HFFc6 (cell line): ENCODE measurements at places on chromosomes 12 and 14. TPM values are rescaled to one million over a fixed set of nuclear protein-coding genes. Genes with fewer than 3 reads are reported as not detected.

DNA sequence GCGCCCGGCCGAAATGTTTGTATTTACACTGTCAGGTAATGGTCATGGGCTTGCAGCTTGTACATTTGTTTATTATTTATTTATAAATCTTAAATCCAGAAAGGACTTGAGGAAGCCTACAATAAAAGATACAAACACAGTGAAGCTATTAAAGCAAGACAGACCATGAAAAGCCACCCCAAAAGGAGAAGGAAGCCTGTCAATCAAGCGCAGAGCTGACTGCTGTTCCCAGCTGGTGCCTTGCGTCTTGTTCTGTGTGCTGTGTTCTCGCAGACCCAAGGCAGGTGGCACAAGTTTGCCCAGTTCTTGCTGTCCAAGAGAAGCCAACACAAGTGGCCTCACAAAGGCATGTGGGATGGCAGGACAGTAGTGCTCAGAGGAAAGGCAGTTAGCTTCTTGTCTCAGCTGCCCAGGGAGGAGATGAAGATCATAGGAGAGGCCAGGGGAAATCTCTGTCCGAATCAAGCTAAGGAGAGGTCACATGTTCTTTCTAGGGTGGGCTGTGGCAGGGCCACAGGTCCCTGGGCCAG lies 73.2 kb downstream of the SLC25A47 start:
- peaks cover 7% of the 10 kb centered on the region; the same call in 1 of the 2 replicates for H3K36me3 ChIP-seq
- H3K27me3 ChIP-seq = peaks cover 2% of the 10 kb centered on the region; the same call in 1 of the 2 replicates
- no peak for DNase-seq
- H3K4me1 ChIP-seq = peaks cover 30% of the 10 kb centered on the region

DNA sequence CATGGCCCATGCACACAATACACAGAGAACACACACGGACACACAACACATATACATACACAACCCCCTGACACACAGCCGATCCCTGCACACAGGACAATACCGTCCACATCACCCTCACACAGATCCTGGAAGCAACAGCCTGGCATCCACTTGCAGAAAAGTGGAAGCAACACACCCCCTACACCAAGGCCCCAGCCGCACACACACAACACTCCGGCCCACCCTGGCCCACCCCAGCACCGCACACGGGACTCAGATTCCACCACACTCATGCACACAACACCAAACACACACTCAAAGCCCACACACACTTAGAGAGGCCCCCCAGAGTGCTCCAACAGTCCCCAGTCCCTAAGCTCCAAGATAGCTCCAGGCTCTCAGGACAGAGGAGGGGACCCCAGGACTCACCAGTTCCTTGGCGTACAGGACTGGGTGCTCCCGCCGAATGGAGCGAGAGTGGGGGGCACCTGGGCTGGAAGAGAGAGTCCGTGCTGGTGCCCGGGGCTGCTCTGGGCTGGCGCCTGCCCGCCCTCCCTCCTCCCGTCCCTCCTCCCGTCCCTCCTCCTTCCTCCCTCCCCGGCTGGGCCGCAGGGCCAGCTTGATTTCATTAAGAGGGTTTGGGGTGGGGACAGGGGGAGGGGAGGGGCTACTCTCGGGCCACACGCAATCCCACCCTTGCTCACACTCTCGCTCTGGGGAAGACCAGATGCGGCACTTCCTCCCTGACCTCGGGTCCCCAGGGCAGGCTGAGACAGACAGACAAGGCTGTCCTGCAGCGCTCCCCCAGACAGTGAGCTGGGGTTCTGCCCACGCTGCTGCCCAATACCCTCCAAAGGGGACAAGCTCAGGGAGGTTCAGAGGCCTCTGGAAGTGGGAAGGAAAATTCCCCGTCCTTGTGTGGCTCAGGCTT lies at the start of gene TMEM119:
Gene TMEM119 (minus strand): TSS at position 526 of the 913 bp plus-strand sequence. CDS start 5,701 bp downstream, outside the sequence.
- H3K36me3 ChIP-seq = no peaks in the 10 kb centered on the region
- peak within 1 kb of the TSS; percentile 17; the same call in 1 of the 2 replicates for H3K27ac ChIP-seq
- H3K27me3 ChIP-seq = peaks cover 4% of the 10 kb centered on the region
- peak within 1 kb of the TSS; percentile 84 for H3K4me3 ChIP-seq
- H3K4me1 ChIP-seq = no peaks in the 10 kb centered on the region; the same call in 1 of the 2 replicates

DNA sequence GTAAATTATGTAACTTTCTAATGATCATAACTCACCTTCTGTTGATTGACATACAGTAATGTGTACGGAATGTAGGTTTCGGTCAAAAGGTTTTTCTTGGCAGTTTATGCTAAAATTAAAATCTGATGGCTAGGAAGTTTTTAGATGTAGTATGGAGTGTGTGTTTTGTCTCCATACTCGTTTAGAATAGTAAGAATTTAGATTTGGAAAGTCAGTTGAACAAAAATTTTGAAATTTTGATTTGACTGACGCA lies 859 bp downstream of the PALS1 start:
- peak overlapping the region; percentile 96 for H3K4me3 ChIP-seq
- peak overlapping the region; percentile 93 for H3K27ac ChIP-seq
- H3K4me1 ChIP-seq = peaks cover 57% of the 10 kb centered on the region
- H3K36me3 ChIP-seq = peaks cover 19% of the 10 kb centered on the region
- no peak for DNase-seq
- H3K27me3 ChIP-seq = peaks cover 3% of the 10 kb centered on the region; the same call in 1 of the 2 replicates

- no peak overlapping the region for H3K4me3 ChIP-seq
- peak; percentile 24 for DNase-seq
- no peaks in the 10 kb centered on the region for H3K36me3 ChIP-seq
- peaks cover 24% of the 10 kb centered on the region for H3K4me1 ChIP-seq
- H3K27me3 ChIP-seq = peaks cover 5% of the 10 kb centered on the region
- no peak overlapping the region for H3K27ac ChIP-seq
Observed at GRCh38 chr12:52020539-52021336, 14.0 kb downstream of the TAMALIN start.

DNA sequence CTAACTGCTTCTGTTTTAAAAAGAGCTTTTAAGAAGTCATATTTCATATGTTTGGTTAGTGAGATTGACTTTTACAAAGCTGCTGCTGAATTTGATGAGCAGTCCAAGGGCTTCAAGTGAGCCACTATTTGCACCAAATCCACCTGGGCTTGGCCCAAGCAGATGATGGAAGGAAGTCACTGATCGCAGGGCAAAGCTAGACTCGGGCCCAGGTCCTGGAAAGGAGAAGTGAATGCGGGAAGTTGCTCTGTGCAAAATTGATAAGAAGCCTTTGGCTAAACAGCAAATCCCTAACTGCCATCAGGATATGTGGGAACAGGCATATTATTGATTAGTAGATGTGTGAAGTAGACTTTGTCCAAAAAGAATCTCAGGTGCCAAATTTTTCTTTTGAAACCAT lies 30.5 kb downstream of the PLXNC1 start:
- H3K4me1 ChIP-seq = peaks cover 11% of the 10 kb centered on the region
- no peak overlapping the region for H3K4me3 ChIP-seq
- no peak for DNase-seq
- no peak overlapping the region for H3K27ac ChIP-seq
- peaks cover 11% of the 10 kb centered on the region for H3K27me3 ChIP-seq
- peaks cover 6% of the 10 kb centered on the region for H3K36me3 ChIP-seq

DNA sequence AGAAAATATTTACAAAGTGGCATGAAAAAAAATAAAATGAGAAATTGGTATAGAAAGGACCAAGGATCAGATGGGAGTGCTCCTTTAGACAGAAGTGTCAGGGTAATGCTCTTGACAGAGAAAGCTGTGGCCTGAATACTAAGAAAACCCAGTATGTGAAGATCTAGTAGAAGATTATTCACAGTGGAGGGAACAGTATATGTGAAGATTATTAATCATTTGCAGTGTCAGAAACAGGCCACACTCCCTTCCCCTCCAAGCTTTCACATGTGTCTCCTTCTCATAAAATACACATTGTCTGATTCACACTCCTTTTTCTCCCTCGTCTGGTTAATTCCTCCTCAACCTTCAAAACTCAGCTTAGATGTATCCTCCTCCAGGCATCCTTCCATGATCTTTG lies 41.3 kb downstream of the CAPS2 start:
- H3K4me3 ChIP-seq = no peak overlapping the region
- no peak overlapping the region for H3K27ac ChIP-seq
- no peaks in the 10 kb centered on the region for H3K36me3 ChIP-seq
- H3K27me3 ChIP-seq = no peaks in the 10 kb centered on the region; the same call in 1 of the 2 replicates
- peaks cover 16% of the 10 kb centered on the region for H3K4me1 ChIP-seq

GRCh38 chr14:85728476-85729065 lies 198.6 kb downstream of the FLRT2 start:
- H3K4me3 ChIP-seq = no peak overlapping the region
- H3K36me3 ChIP-seq = no peaks in the 10 kb centered on the region
- H3K27ac ChIP-seq = no peak overlapping the region
- no peak for DNase-seq
- H3K4me1 ChIP-seq = no peaks in the 10 kb centered on the region

- peaks cover 19% of the 10 kb centered on the region for H3K36me3 ChIP-seq
- H3K27me3 ChIP-seq = peaks cover 39% of the 10 kb centered on the region
- peaks cover 94% of the 10 kb centered on the region for H3K4me1 ChIP-seq
- H3K4me3 ChIP-seq = peak overlapping the region; percentile 80
- DNase-seq = no peak
Observed at GRCh38 chr12:111435661-111436201, 30.0 kb downstream of the SH2B3 start.

- H3K4me1 ChIP-seq = peaks cover 45% of the 10 kb centered on the region
- no peak overlapping the region for H3K27ac ChIP-seq
- 0 out of 2 replicates have a peak, but pooled peaks cover 7% of the 10 kb centered on the region for H3K36me3 ChIP-seq
- DNase-seq = no peak
- no peak overlapping the region for H3K4me3 ChIP-seq
- H3K27me3 ChIP-seq = no peaks in the 10 kb centered on the region
Observed at GRCh38 chr14:89615421-89615820, 198.4 kb upstream of the FOXN3 start.

DNA sequence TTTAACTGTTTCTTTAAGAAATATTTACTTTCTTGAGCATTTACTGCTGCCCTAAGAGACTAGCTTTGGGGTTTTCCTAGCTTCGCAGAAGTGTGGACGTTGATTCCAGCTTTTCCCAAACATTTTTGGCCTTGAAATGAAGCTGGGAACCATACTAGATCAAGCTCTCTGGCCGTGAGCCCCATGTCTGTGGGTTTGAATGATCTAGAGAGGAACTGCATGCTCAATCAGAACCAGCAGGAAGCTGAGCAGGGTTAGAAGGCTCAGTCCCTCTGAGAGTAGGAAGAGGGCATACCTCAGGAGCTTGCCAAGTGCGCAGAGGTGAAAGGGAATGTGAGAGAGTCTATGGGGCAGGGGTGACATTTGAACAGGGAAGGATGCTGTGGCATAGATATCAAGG lies 292.1 kb downstream of the CACNA1C start:
- no peak overlapping the region for H3K27ac ChIP-seq
- peaks cover 1% of the 10 kb centered on the region; the same call in 1 of the 2 replicates for H3K27me3 ChIP-seq
- no peaks in the 10 kb centered on the region for H3K36me3 ChIP-seq
- H3K4me1 ChIP-seq = peaks cover 57% of the 10 kb centered on the region
- DNase-seq = no peak

- no peak overlapping the region for H3K27ac ChIP-seq
- H3K36me3 ChIP-seq = no peaks in the 10 kb centered on the region
- H3K4me1 ChIP-seq = peaks cover 15% of the 10 kb centered on the region
- H3K4me3 ChIP-seq = no peak overlapping the region
- no peak for DNase-seq
- H3K27me3 ChIP-seq = peaks cover 1% of the 10 kb centered on the region
Observed at GRCh38 chr14:75247286-75247922, 31.2 kb upstream of the FOS start.

DNA sequence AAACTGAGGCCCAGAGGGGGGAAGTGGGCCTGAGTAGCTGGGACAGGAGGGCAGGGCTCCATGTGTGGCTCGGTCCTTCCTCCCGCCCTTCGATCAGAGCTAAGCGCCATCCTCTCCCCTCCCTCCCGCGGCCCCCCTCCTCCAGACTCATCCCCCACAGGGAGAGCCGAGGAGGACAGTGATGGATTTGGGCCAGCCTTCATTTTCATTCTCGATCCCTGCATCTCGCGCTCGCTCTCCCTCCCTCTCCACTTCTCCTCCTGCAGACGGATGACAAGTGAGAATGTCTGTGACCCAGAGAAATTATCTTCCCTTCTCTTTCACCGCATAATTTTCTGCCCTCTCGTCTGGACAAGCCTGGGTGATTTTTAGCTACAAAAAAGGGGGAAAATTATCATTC lies 183.3 kb downstream of the RBM19 start:
- peaks cover 38% of the 10 kb centered on the region for H3K4me1 ChIP-seq
- no peak overlapping the region for H3K4me3 ChIP-seq
- no peak overlapping the region for H3K27ac ChIP-seq
- no peak for DNase-seq

DNA sequence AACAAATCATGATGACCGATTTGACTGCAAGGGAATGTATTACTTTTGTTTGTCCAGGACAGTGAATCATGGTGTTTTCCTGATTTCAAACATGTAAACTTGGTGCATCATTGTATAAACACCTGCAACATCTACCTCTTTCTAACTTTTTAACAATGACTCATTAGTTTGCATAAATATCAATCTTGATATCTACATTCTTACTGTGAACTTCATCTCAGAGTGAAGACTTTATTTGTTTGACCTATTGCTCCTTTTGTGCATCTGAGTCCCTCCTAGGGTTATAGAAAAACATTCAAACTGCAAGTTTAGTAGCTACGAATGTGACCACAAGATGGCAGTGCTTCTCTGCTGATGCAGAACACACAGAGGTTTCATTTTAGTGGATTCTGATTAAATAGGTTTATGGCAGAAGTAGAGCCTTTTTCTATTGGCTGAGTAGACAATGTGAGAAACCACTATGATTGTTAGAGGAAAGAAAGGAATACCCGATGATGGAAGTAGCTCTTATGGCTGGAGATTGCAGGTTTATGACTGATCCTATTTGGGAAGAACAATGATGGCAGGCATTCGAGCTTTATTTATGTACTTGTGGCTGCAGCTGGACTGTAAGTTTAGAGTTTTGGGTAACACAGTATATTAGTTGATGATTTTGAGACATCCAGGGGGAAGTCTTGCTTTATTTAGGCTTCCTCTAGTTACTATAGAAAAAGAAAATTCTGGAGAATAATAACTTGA lies 244.2 kb upstream of the OR4E1 start:
- peak overlapping the region; percentile 57 for H3K4me3 ChIP-seq
- H3K4me1 ChIP-seq = no peaks in the 10 kb centered on the region
- no peaks in the 10 kb centered on the region for H3K27me3 ChIP-seq
- H3K27ac ChIP-seq = no peak overlapping the region
- DNase-seq = peak; percentile 22

GRCh38 chr14:50860478-50861086 lies 11.3 kb upstream of the ABHD12B start:
- peak overlapping the region; percentile 96 for H3K27ac ChIP-seq
- peak; percentile 75 for DNase-seq
- H3K4me3 ChIP-seq = peak overlapping the region; percentile 92

- no peak overlapping the region for H3K27ac ChIP-seq
- DNase-seq = no peak
- no peak overlapping the region for H3K4me3 ChIP-seq
- H3K4me1 ChIP-seq = 0 out of 2 replicates have a peak, but pooled peaks cover 8% of the 10 kb centered on the region
Observed at GRCh38 chr14:76782885-76783566, 21.8 kb downstream of the VASH1 start.

DNA sequence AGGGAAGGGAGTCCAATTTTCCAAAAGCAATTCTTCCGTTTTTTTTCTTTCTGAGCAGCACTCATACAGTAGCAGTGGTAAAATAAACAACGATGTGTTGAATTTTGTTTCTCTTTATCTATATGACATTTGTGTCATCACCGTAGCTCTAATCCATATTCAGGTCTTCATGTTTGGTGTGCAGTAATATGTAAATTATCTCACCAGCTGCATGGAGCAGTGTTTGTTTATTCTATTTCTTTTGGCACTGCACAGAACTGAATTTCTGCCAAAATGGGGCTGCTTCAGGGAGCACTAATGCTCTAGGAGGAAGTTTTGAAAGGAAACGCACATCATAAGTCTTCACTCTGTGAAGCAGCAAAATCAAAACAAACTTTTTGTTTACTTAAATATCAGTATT lies 130.0 kb upstream of the NPAS3 start:
- H3K36me3 ChIP-seq = peaks cover 14% of the 10 kb centered on the region
- DNase-seq = peak; percentile 23
- H3K27ac ChIP-seq = no peak overlapping the region

Gene B4GALNT3
- not detected in 3 replicates for total RNA-seq

Gene CMA1
- total RNA-seq = not detected in 3 replicates

Gene SLC6A15
- total RNA-seq = 0.31 TPM in 1 of 2 replicates, not detected in the other

Gene PPFIA2
- total RNA-seq = not detected in 3 replicates

Gene GALC
- 10.2 and 11.0 TPM in 2 replicates for total RNA-seq
